Activated T-helper 1 cell treated with anti-CD3 and anti-CD28 coated beads, Interleukin-2, amount 50 U/mL, for 16 hours (primary cell): ENCODE measurements at places on chromosomes 11 and 22.

- DNase-seq = no peak
Measured at GRCh38 chr11:82753921-82754320, 20.3 kb upstream of the FAM181B start.

DNA sequence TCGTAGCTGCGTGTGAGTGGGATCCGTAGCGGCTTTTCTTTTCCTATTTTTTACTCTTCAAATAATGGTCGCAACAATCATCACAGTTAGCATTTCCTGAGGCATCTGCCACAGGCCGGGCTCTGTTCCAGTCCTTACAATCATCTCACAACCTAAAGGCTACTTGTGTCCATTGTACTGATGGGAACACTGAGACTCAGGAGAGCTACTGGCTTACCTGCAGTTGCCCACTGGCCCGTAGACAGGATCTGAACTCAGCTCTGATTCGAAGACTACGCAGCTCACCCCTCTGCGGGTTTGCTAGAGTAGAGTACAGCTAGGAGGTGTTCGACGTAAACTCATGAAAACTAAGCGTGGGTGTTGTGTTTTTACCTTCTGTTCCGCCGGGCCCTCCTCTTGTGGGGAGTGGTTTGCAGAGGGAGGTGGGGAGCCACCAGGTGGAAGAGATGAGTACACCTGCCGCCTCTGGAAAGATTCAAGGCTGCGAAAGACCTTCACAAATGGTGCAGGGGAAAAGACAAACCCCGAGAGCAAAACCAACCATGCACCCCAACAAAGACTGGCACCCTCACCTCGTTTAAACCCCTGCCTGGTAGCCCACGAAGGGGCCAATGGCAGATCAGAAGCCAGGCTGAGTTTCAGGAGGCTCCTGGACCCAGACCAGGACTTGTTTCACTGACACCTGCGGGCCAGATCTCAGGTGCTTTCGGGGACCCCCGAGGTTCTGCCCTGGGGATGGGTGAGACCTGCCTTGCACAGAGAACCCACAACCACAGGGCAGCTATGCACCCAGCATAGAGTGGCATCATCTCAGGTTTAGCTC lies 18.3 kb upstream of the RFPL3 start:
- no peak for DNase-seq

DNA sequence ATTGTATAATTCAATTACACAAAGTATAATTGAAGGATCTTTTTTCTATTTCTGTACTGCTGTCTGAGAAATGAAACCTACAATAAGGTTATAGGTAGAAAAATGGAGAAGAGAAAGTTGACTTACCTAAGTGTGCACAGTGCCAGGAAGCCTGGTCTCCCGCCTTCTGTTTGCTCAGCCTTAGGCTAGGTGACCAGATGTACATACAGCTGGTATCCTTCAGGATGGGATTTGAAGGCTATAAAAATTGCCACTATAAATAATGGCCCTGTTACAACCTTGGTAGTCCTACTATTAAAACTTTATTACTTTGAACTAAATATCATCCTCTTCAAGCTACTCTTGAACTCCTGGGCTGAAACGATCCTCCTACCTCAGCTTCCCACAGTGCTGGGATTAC lies 19.7 kb downstream of the OR51E2 start:
- DNase-seq = no peak

- no peak for DNase-seq
Measured at GRCh38 chr11:78346799-78347198, 70.8 kb downstream of the GAB2 start.

DNA sequence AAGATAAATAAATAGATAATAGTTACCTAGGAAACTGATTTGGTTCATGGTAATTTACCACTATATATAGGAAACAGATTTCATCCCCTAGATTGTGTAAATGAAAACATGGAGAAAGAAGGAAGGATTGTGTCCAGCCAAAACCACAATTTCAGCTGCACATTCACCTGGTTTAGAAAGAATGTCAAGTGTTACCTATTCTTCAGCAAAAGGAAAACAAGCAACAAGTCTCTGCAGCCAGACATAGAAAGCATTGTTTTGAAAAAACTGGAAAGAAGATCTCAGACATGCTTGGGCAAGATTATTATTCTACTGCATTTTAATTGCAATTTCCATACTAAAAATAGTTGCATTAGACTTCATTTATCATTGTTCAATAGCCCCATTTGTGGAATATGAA lies 8.8 kb upstream of the BMAL1 start:
- DNase-seq = no peak

- no peak for DNase-seq
Measured at GRCh38 chr11:2390725-2391151, 9.8 kb upstream of the TSSC4 start.

- no peak for DNase-seq
Measured at GRCh38 chr11:76640501-76640900, 30.0 kb downstream of the LRRC32 start.

DNA sequence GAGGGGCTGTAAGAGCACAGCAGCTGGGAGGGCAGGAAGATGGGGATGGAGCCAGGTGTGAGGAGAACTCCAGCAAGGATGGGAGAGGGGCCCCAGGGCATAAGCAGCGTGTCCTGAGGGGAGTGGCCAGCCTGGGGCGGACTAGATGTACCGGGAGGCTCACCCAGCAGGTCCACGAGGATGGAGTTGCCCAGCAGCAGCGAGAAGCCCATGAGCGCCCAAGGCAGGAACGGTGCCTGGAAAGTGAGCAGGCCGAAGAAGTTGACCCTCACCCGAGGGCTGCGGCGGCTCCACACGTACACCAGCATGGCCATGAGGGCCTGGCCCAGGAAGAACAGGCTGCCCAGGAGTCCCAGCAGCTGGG lies 1.3 kb downstream of the DERL3 start:
- DNase-seq = no peak

GRCh38 chr22:47990481-47990880 lies 1228.0 kb downstream of the TBC1D22A start:
- DNase-seq = no peak

DNA sequence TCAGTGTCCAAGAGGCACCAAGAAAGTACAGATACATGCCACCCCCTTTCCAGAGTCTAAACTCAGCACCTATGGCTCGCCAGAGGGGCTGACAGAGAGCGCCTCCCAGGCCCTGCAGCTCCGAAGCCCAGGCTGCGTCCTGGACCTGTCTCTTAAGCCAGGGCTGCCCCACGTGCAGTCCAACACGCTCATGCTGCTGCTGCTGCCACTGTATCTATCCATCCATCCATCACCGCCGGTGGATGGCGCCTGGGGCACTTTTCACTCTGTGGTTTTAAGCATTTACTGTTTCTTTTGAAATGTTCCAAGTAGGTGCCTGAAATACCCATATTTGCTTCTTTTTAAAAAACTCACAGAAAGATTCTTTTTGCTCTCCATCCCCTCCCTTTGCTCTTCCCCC lies 41.8 kb downstream of the MACROD1 start:
- DNase-seq = no peak

DNA sequence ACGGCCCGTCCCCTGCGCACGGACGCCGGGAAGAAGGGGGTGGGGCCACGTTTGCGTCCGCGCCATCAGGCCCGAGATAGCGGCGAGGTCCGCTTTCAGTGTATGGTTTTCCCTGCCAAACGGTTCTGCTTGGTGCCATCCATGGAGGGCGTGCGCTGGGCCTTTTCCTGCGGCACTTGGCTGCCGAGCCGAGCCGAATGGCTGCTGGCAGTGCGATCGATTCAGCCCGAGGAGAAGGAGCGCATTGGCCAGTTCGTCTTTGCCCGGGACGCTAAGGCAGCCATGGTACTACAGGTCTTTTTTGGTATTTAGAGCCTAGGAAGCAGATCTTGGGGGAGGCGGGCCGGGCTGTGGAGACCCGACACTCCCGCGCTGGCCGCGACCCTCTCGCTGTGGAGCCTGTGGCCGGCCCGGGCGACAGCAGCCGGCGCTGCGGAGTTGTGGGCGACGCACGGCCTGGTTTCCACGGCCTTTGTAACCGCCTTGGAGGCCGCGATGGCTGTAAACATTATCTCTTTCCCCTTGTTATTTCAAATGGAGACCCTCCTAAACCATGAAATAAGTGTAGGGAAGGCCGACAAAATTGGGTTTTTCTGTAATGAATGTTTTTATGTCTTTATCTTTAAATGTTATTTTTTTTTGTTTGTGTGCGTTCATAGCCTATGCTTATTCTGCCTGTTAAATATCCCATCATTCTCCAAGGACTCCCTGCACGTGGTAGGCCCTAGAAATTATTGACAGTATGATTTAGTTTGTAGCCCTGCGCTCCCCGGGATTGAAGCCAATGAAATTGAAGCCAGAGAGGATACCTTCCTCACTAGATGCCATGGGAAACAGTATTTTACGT lies at the start of gene AASDHPPT:
TSS of gene AASDHPPT (plus strand) at position 54 of the 847 bp plus-strand sequence. CDS start at position 103, 49 bp downstream.
- no peak for DNase-seq

GRCh38 chr11:107457205-107457557 lies 444 bp downstream of the CWF19L2 start:
- DNase-seq = no peak

DNA sequence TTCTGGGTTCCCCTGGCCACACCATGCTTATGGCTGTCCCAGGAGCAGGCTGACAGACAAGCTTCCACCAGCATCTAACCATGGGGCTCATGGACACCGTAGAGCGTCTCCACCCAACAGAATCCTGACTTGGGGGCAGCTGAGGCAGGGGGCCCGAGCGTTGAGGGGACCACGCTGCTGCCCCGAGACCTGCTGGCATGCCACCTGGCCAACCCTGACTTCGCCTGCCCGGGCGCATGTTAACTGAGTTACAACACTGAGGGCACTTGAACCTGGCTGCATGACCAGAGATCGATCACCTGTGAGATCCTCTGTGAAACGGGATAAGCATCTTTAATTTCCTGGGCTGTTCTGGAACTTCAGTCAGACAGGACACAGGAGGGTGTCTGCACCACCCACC lies 13.7 kb downstream of the PPM1F start:
- no peak for DNase-seq

DNA sequence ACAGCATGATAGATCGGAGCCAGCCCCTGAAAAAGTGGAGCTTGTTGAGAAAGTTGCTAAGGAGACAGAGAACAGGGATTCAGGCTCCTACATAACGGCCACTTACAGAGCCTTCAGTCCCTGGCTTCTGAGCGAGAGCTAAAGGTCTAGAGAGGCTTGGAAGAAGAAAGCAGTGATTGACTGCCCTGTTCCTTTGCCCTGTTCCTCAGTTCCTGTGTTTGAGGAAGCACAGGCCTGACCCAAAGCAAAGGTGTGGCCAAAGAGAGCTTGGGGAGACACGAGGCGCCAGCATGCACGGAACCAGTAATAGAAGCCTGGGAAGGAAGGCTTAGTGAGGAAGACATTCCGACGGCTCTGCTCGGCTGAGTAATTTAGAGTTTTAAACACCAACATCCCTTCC lies 74.1 kb upstream of the CSNK2A3 start:
- DNase-seq = no peak

GRCh38 chr11:129946256-129946655 lies 50.9 kb upstream of the NFRKB start:
- DNase-seq = no peak

- DNase-seq = no peak
Measured at GRCh38 chr22:20159076-20159475, 8.2 kb upstream of the CCDC188 start.

DNA sequence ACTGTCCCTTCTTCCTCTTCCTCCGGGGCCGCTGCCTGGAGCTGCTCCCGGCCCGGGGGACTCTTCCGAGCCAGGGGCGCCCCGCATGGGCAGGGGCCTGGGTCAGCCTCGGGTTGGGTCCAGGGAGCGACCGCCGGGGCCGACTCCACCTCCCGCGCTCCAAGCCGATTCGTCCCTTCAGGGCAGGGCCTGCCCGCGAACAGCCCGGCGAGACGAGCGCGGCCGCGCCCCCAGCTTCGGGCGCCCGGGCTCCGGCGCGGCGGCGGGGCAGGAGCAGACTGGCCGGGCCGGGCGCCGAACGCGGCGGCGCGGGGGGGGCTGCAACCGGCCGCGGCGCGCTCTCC lies at the start of gene LARGE1:
TSS of gene LARGE1 (minus strand) at position 280 of the 344 bp plus-strand sequence.
- no peak for DNase-seq

- DNase-seq = no peak
Measured at GRCh38 chr11:128890543-128891368, at the start of gene KCNJ5. TSS of gene KCNJ5 (plus strand) at chr11:128891356. CDS start at chr11:128911274, 19,918 bp downstream.

DNA sequence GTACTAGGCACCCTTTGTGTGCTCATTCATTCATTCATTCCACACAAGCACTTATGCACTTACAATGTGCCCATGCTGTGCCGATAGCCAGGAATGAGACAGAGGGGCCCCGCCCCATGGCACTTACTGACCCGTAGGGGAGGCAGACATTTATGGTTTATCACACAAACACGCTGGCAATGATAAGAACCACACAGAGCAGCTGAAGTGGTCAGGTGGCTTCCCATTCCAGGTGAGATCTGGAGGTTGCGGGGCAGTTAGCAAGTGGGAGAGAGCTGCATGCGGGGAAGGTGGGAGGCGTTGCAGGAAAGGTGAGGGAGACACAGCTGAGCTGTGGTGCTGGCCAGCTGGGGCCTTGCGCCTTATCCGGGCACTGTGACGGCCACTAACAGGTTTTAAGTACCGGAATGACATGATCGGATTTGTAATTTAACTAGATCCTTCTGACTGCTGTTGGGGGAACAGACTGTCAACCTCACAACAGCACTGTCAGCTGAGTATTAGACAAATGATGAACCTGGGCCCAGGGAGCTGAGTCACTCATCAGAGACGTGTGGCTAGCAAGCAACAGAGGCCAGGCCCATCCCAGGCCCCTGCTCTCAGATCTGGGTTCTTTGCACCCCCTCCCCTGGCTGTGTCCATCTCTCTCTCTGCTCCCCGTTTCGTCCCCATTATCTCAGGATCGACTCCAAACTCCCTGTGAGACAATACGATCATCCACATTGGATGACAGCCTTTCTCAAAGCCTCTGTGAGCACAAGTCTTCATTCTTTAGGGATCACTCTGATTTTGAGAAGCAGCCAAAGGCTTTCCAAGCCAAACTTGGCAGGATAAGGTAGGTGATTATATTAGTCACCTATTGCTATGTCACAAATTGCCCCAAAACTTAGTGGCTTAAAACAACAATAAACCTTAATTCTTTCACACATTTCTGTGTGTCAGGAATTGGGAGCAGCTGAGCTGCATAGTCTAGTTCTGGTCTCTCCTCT lies 28.4 kb downstream of the RASD2 start:
- DNase-seq = no peak

DNA sequence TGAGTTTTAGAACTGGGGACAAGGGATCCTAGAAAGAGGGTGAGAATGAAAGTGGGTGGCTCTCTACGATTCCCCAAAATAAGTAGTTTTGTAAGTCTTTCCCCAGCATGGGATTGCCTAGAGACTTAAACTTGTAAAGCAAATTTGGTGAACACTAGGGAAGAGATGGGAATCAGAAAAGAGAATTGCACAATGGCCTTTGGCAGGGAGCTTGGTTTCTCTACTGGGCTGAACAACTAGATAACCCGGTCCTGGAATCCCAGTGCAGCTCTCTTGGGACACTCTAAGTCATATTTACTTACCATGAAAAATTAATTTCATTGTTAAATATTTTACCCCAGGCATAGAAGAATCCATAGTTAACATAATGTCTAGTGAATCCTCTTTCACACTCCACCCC lies 16.5 kb upstream of the USP18 start:
- no peak for DNase-seq

- DNase-seq = no peak
Measured at GRCh38 chr11:93844568-93844967, 5.8 kb downstream of the VSTM5 start.
